ENCODE measurements at places on chromosomes 13 and 19. TPM values are rescaled to one million over a fixed set of nuclear protein-coding genes. Genes with fewer than 3 reads are reported as not detected.

GRCh38 chr13:113090806-113091205, 14.8 kb upstream of the F7 start:
- DNase-seq: peak; percentile 38

The PRTN3 gene
- polyA plus RNA-seq: not detected

GRCh38 chr13:19665427-19665859, 32.0 kb downstream of the MPHOSPH8 start:
- no peak for DNase-seq

- no peak for DNase-seq
Measured at GRCh38 chr19:57537953-57538547, 10.9 kb downstream of the ZNF549 start.

GRCh38 chr19:41945135-41945766, 13.9 kb downstream of the RABAC1 start:
- DNase-seq: no peak

The OR4F17 gene
- polyA plus RNA-seq: not detected

DNA sequence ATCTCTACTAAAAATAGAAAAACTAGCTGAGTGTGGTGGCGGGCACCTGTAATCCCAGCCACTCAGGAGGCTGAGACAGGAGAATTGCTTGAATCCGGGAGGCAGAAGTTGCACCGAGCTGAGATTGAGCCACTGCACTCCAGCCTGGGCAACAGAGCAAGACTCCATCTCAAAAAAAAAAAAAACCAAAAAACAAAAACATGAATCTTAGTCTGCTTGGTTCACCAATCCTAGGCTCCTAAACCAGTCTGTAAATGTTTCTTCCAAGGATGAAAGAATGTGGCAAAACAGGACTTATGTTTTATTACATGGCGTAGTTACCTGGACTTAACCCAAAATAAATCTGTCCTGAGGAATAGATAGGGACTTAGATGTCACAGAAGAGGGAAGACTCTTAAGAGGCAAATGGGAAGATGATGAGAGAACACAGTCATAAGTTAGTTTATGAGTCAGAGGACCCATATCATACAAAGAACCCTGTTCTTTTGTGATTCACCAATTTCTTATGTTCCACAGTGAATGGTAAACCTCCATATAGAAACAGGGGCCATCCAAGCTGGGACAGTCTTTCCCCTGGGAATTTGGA, 6.9 kb upstream of the FBXL3 start:
- no peak for DNase-seq

DNA sequence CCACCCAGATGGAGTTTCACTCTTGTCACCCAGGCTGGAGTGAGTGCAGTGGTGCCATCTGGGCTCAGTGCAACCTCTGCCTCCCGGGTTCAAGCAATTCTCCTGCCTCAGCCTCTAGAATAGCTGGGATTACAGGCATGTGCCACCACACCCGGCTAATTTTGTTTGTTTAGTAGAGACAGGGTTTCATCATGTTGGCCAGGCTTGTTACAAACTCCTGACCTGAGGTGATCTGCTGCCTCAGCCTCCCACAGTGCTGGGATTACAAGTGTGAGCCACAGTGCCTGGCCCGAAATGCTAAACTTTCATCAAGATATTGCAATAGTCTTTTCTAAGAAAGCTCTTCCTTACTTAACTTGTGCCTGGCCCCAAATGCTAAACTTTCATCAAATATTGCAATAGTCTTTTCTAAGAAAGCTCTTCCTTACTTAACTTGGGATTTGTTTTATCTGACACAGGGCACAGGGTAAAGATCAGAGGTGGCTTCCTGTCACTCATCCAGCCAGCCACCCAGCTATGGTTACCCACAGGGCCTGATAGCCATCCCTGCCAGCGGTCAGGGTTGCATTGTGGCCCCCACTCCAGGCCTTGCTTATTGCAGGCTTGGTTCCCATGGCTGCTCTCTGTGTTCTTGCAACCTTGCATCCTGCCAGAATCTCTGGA, 352.3 kb upstream of the TMTC4 start:
- no peak for DNase-seq

DNA sequence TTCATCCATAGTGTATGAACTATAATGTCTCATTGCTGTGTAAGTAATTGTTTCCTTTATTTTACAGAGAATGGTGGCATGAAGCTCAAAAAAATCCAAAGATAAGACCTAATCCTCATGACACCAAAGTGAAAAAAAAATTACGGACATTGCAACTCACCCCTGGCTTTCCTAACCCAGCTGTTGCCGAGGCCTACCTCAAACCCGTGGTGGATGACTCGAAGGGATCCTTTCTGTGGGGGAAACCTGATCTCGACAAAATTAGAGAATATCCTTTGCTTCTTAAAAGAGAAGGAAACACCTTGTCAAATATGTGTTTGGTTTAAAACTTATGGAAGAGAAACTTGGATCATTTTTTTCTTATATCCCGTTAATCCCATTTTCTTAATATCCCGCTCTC, 26.3 kb downstream of the ERCC5 start:
- DNase-seq: no peak

The ZNF615 gene
- 4.6 TPM for polyA plus RNA-seq

- no peak for DNase-seq
Measured at GRCh38 chr13:82993417-82993816, 888.9 kb downstream of the SLITRK1 start.

The FFAR2 gene
- polyA plus RNA-seq: 0.15 TPM

- no peak for DNase-seq
Measured at GRCh38 chr19:53549340-53549739, 11.4 kb downstream of the ZNF331 start.

- DNase-seq: no peak
Measured at GRCh38 chr19:4264812-4265211, 14.3 kb upstream of the SHD start.

- DNase-seq: no peak
Measured at GRCh38 chr13:84659359-84659661, 777.0 kb upstream of the SLITRK1 start.

DNA sequence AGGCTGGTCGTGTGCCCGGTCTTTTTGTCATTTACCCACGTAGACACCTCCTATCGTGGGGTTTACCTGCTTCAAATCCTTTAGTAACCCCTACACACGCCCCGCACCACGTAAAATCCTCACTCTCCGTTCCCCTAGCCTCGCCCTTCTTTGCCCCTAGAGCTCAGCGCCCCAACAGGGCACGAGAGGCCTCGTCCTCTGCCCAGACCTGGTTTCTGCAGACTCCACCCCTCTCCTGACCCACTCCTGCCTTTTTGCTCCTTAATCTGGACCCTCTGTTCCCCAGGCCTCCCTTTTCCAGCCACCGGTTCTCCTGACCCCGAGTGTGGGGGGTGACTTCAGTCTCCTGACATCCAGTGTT, 412 bp downstream of the ZNF528 start:
- peak; percentile 44 for DNase-seq

DNA sequence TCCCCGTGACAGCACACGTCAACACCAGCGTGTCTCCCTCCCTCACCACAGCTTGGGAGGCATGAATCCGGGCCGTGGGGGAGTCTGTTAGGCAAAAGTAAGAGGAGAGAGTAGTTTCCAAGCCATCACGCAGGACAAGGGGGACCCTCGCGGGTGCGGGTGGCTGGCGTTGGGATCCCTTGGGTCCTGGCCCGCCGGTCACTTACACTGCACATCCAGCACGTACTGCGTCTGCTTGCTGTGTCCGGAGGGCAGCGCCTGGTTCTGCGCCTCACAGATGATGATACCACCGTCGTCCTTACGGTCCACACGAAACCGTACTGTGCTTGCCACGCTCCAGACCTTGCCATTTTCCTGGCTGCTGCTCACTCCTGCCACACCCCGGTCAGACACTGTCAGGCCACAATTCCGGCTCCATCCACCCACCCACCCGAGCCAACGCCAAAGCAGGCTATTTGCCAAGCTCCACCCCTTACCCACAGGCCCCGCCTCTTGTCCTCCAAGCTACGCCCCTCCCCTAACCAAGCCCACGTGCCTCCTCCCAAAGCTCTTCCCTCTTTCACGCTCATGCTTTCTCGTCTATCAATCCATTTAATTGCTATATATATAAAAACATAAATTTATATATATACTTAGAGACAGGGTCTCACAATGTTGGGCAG, 6.6 kb upstream of the ZNF428 start:
- no peak for DNase-seq

- DNase-seq: no peak
Measured at GRCh38 chr19:6242677-6243076, 37.1 kb downstream of the MLLT1 start.

- no peak for DNase-seq
Measured at GRCh38 chr13:106481919-106482318, 53.5 kb downstream of the EFNB2 start.

GRCh38 chr13:77300176-77301037, 26.5 kb downstream of the MYCBP2 start:
- DNase-seq: no peak

GRCh38 chr13:101486708-101487437, 34.4 kb downstream of the ITGBL1 start:
- DNase-seq: no peak

The DNAAF3 gene
- polyA plus RNA-seq: 0.87 TPM

The MBD3L3 gene
- not detected for polyA plus RNA-seq

GRCh38 chr13:23626700-23627099, 56.5 kb downstream of the TNFRSF19 start:
- DNase-seq: no peak
